Stimulated activated CD4-positive, alpha-beta T cell treated with anti-CD3 and anti-CD28 coated beads, TNF-alpha, amount 100 ng/mL, for 48 hours (primary cell): ENCODE measurements at places on chromosomes 4 and X.

GRCh38 chr4:82213485-82214417 is 160.0 kb downstream of the HNRNPD start:
- no peak for DNase-seq

DNA sequence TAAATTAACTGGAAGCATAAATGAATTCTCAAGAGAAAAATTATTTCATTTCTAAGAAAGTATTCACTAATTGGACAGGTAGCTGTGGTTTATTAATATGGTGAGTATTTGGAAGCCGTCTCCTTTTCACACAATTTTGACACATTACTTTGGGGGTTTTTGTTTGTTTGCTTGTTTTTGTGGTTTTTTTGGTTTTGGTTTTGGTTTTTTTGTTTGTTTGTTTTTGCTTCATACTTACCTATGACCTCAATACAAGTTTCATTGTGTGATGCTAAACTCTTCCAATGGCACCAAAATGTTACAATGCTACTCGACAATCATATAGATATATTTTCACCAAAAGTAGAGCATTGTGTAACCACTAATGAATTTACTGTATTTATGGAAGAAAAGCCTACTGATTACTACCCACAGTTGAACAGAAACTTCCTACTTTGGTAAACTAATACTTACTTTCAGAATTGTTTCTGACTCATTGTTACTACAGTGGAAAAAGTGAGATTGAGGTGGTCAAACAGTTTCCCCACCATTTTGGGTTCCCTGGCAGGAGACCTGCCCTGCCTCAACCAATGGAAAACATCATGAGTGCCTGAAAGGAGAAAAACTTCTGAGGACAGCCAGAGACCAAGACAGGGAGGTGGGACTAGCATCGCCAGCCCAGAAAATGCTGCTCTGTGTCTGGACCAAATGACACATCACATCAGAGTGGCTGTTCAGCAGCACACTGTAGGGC is 443.1 kb downstream of the HNRNPD start:
- DNase-seq = no peak

GRCh38 chr4:115851918-115852766 is 738.7 kb upstream of the NDST4 start:
- peak; percentile 9 for DNase-seq

DNA sequence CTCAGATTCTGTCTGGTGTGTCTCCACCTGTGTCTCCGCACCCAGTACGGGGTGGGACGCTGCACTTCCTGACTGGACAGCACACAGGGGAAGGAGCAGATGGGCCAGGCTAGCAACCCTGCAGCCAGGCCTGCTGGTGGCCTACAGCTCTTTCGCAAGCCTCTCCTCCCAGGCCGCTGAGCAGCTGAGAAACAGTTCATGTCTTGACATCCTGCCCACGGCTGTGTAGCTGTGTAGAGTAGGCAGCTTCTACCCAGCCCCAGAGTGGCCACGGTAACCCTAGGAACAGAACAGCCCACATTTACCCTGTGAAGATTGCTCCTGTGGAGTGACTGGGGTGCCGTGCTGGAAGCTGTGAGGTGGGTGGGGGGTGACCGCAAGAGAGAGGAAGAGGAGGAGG is 38.9 kb downstream of the CCNQ start:
- no peak for DNase-seq

GRCh38 chr4:86338521-86338920 is 21.3 kb downstream of the MAPK10 start:
- DNase-seq = no peak

DNA sequence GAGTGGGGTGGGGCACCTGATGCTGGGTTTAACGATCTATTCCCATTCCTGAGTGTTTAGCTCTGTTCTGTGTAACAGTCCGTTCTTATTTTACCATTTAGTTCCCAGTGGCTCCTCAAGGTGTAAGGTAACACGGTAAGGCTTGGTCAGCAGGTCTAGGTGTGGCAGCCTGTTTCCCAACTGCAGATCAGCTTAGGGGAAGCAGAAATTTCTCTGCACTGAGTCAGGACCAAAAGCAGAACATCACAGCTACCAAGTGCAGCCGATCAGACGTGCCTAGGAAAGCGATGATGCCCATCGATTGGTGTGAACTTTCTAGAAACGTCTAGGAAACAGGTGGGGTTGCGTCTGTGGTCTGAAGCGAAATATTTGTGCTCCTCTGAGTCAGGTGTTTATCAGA is 240.1 kb downstream of the STIM2 start:
- DNase-seq = no peak

DNA sequence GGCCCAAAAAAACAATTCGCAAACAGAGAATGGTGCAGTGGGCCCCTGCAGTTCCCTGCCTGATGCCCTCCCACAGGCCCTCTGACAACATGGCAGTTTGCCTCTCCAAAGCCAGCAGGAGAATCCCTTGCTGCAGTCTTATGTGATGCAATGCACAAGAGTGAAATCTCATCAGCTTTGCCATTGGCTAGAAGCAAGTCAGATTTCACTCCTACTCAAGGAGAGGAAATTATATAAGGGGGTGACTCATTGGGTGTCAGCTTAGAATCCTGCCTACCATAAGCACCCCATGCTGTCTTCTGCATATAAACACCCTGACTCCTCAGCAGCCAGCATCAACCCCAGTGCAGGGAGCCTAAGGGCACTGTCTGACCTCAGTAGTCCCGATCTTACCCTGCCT is 157.3 kb upstream of the LDB2 start:
- DNase-seq = no peak

GRCh38 chr4:40253906-40254305 is 57.1 kb downstream of the RHOH start:
- no peak for DNase-seq

- DNase-seq = no peak
These were observed 782.2 kb upstream of the LCORL start for GRCh38 chr4:18803781-18804180.
